ENCODE measurements at places on chromosomes 2 and 18.

DNA sequence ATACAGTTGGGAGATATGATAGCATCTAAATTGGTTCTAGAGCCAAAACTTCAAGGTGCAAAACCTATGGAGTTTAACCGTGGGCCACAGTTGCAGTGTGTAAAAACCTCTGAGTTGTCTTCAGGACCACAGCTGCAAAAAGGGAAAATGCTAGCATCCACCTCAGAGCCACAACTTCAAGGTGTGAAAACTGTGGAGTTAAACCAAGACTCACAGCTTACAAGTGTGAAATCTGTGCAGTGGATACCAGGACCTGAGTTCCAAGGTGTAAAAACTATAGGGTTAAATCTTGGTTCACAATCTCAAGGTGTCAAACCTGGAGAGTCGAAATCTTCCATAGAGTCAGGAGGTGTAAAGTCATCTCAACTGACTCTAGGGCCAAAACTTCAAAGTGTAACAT is 10.4 kb upstream of the ZNF512 start:
- peaks cover 1% of the 10 kb centered on the region for H3K27me3 ChIP-seq
- H3K4me1 ChIP-seq: no peaks in the 10 kb centered on the region
- no peak overlapping the region for H3K27ac ChIP-seq
- H3K36me3 ChIP-seq: no peaks in the 10 kb centered on the region
- no peak overlapping the region for H3K4me3 ChIP-seq
- DNase-seq: no peak

DNA sequence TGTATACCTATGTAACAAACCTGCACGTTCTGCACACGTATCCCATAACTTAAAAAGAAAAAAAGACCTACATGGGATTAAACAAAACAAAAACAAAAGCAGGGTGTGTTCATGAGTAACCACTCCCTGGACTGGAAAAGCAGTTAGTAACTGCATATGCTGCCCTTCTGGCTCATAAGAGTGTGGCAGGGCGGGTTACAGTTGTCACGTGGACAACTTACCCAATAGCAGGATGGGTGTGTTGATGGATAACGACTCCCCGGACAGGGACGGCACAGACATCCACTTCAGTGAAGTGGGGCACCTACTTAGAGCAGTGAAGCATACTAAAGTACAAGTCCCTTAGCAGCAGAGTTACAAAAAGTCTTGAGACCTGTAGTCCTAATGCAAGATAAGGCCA is 136.7 kb downstream of the CCBE1 start:
- no peak for DNase-seq
- no peaks in the 10 kb centered on the region for H3K36me3 ChIP-seq
- no peak overlapping the region for H3K4me3 ChIP-seq
- H3K4me1 ChIP-seq: no peaks in the 10 kb centered on the region
- no peak overlapping the region for H3K27ac ChIP-seq

DNA sequence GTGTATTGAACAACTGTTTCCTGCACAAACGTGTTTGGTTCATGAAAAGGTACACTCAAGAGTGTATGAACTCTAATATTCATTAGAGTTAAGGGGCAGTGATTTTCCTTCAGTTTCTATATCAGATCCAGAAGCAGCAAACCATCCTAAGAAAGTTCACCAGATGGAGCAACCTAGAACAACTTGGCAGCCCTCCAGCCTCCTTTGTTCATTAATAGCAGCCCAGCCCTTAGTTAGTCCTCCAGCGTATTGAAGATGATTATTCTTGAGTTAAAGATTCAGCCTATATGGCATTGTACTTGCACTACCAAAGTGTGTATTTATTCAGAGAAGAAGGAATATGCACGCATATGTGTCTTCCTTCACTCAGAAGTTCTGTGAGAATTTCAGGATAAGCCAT is 365.5 kb downstream of the SETBP1 start:
- no peaks in the 10 kb centered on the region for H3K4me1 ChIP-seq
- H3K36me3 ChIP-seq: no peaks in the 10 kb centered on the region
- H3K4me3 ChIP-seq: no peak overlapping the region
- H3K27me3 ChIP-seq: peaks cover 11% of the 10 kb centered on the region

GRCh38 chr2:37885329-37885993 is 39.6 kb upstream of the RMDN2 start:
- DNase-seq: no peak
- peaks cover 5% of the 10 kb centered on the region for H3K4me1 ChIP-seq
- no peak overlapping the region for H3K27ac ChIP-seq
- peaks cover 45% of the 10 kb centered on the region for H3K27me3 ChIP-seq
- H3K36me3 ChIP-seq: peaks cover 7% of the 10 kb centered on the region

GRCh38 chr2:95346738-95347671 is 49.9 kb downstream of the KCNIP3 start:
- H3K36me3 ChIP-seq: peaks cover 2% of the 10 kb centered on the region
- H3K4me3 ChIP-seq: peak overlapping the region; percentile 31
- no peak overlapping the region for H3K27ac ChIP-seq
- no peaks in the 10 kb centered on the region for H3K4me1 ChIP-seq

- H3K4me3 ChIP-seq: no peak overlapping the region
- peak overlapping the region; percentile 14 for H3K27ac ChIP-seq
- DNase-seq: no peak
- no peaks in the 10 kb centered on the region for H3K27me3 ChIP-seq
- H3K36me3 ChIP-seq: peaks cover 19% of the 10 kb centered on the region
- peaks cover 35% of the 10 kb centered on the region for H3K4me1 ChIP-seq
Measured at GRCh38 chr18:47883771-47884413, 46.6 kb downstream of the SMAD2 start.

DNA sequence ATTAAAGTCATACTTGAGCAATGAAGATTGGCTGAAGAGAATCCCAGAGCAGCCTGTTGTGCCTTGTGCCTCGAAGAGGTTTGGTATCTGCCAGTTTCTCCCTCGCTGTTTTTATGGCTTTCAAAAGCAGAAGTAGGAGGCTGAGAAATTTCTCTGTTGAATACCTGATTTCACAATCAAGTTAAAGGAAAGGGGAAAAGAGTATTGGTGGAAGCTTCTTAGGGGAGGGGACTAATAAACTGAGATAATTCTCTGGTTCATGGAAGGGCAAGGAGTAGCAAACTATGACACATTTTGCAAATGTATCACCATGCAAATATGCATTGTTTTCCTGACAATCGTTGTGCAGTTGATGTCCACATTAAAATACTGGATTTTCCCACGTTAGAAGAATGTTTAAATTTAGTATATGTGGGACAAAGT is at the start of gene IL1B:
Gene IL1B (minus strand): TSS at position 85 of the 423 bp plus-strand sequence. CDS start 550 bp downstream, outside the sequence.
- no peak for DNase-seq
- H3K27ac ChIP-seq: no peak within 1 kb of the TSS
- H3K27me3 ChIP-seq: peaks cover 41% of the 10 kb centered on the region
- peaks cover 5% of the 10 kb centered on the region for H3K4me1 ChIP-seq
- H3K4me3 ChIP-seq: no peak within 1 kb of the TSS

DNA sequence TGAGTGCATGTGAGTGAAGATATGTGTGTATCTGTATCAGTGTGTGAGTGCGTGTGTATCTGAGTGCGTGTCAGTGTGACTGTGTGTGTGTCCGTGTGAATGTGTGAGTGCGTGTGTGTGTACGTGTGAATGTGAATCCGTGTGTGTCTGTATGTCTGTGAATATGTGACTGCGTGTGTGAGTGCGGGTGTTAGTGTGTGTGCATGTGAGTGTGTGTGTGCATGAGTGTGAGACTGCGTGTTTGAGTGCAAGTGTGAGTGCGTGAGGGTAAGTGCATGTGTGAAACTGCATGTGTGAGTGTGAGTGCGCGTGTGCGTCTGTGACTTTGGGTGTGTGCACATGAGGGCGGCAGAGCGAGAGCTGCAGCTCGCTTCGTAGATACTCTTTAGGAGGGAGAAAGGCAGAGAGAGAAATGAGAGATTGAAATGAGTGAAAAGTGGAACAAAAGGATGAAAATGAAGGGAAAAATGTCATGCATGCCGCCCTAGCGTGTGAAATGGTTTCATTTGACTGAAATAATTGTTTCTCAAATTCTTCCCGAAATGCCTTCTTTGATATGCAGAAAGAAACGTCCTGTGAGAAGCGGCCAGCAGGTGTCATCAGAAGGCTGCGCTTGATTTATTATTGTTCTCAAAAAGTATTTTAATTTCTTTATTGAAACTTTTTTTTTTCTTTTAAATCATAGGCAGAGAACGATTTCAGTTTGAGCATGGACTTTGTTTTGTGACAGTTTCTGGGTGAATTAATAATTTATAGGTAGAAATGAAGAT is 25.6 kb downstream of the ZNF407 start:
- H3K4me1 ChIP-seq: peaks cover 14% of the 10 kb centered on the region
- no peak for DNase-seq
- no peak overlapping the region for H3K27ac ChIP-seq

- DNase-seq: no peak
- peak overlapping the region; percentile 97 for H3K4me3 ChIP-seq
- no peaks in the 10 kb centered on the region for H3K27me3 ChIP-seq
- peak overlapping the region; percentile 96 for H3K27ac ChIP-seq
- peaks cover 47% of the 10 kb centered on the region for H3K4me1 ChIP-seq
- peaks cover 10% of the 10 kb centered on the region for H3K36me3 ChIP-seq
Measured at GRCh38 chr18:12882453-12883371, 1.3 kb downstream of the PTPN2 start.

DNA sequence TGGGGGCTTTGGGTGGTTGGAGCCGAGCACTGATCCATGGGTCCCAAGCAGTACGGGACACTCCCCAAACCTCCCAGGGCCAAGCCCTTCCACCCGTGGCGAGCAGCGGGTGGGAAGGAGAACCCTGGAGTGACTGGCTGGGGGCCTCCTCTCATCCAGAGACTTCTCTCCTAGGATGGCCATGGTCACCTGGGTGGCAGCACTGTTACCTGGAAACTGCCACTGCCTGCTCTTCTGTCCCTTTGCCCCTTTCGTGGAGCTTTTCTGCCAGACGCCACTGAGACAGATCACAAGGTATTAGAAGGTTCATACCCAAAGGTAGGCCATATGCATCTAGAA is 26.9 kb downstream of the CENPO start:
- no peaks in the 10 kb centered on the region for H3K36me3 ChIP-seq
- H3K4me1 ChIP-seq: no peaks in the 10 kb centered on the region
- no peaks in the 10 kb centered on the region for H3K27me3 ChIP-seq
- H3K4me3 ChIP-seq: no peak overlapping the region
- DNase-seq: no peak

DNA sequence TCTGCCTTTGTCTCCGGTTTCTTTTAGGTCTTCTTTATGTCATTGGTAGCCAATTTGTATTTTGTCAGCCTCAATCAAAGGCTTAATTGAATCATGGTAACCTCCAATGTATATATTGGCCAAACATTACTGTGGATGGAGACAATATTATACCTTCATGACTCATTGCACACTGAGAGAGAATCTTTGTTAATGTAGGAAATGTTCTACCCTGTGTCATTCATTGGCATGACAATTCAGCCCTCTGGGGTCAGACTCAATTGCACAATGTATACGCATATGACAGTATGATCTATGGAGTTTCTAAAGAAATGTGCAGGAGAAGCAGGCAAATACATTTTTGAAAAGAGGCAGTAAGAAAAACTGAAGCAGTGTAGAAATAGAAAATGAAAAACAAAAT is 162.6 kb downstream of the PDE11A start:
- peaks cover 10% of the 10 kb centered on the region for H3K4me1 ChIP-seq
- no peak overlapping the region for H3K27ac ChIP-seq
- no peaks in the 10 kb centered on the region for H3K36me3 ChIP-seq
- DNase-seq: no peak
- peaks cover 7% of the 10 kb centered on the region for H3K27me3 ChIP-seq

Data from T-helper 17 cell (primary cell).